Kasumi-1 (cell line): ENCODE measurements at places on chromosomes 11 and 22.
A peak's percentile ranks its signal among the peaks of the same experiment; 100 is the strongest.

DNA sequence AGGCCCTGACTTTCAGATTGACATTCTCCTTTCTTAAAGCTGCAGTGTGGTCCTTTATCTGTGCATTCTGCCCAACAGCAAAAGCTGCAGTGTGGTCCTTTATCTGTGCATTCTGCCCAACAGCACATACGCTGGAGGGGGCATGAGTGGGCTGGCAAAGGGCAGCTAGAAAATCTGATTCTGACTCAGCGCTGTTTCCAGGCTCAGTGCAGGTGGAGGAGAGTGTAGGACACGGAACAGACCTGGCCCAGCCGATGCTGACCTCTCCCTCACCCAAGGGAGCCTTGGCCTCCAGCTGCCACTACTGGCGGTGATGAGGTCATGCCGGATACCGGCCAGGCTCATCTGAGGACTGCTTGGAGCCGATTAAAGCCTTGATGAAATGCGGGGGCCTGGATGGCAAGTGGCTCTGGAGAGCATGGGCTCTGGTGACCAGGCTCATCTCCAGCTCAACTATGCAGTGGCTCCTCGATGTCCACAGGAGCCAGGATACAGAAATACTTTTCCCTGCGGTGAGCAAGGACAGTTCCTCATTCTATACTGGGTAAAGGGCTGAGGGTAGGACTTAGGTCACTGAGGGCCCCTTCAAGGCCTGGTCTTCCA is 84.6 kb downstream of the CLPB start:
- no peak for DNase-seq

DNA sequence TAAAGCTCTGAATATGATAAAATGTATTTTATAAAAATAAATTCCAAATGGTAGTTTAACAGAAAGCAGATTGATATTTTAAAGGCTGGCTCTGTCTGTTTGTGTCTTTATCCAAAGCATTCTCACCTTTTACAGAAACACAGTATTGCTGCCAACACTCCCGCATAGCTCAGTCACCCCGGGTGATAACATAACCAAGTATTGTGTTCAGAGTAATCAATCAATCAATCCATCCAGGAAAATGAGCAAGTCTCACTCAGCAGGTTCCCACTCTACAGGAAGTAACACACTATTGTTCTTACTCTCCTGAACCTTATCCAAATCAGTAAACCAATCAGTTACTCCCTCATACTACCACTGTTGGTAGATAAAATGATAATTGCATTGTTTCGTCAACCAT is 203.4 kb downstream of the LRRC4C start:
- no peak for DNase-seq

GRCh38 chr11:31641477-31642062 is 132.0 kb downstream of the ELP4 start:
- DNase-seq = peak; percentile 16

DNA sequence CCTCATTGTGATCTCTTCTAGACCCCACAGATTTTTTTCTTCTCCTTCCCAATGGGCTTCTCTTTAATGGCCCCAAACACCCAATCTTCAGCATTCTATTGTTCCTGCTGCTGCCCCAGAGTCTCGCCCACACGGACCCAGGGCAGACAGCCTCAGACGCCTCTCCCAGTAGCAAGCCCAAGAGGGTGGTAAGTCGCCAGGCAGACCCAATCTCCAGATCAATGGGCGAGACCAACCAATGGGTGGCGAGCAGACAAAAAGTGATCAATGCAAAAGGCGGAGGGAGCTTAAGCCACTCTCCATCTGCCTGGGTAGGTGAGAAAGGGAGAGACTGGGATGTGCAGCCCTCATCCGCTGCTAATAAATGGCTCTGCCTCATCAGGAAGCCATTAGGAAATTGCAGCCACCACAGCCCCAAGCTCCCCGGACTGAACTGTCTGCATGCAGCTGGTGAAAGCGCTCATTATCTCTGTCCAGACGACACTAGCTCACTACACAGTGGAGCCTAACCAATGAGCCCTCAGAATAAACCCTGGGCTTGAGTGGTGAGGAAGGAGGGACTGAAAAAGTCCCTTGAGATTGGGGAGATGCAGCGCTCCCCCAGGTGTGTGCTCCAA is 81.8 kb downstream of the ETS1 start:
- DNase-seq = no peak

DNA sequence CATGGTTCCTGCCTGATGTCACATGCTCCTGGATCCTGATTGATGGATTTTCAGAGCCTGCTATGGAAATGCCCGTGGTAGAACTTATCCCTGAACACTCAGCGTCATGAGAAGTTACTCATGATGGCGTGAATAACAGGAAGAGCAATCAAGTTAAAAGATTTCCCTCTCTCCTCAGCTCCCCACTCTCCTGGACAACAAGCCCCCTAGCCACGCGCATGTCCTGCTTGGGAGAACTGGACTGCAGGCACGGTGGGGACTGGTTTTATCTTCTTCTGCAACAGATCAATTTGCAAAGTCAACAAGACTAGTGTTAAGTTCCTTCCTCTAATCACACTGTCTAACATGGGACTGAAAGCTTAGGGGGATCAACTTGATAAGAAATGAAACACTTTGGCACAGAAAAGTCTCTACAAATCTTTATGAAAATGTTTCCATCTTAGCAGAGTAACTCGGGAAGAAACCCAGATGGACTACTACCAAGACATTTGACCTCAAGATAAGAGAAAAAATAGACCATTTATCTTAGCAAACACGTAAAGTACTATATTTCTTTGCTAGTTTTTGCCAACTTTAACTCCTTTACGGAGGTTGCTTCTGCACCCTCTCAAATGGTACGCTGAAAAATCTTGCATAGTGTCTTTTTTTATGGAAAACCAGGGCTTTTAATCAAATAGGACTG is 27.6 kb downstream of the POU2AF1 start:
- no peak for DNase-seq

GRCh38 chr11:86588566-86589090 is 83.8 kb downstream of the ME3 start:
- DNase-seq = peak; percentile 74

DNA sequence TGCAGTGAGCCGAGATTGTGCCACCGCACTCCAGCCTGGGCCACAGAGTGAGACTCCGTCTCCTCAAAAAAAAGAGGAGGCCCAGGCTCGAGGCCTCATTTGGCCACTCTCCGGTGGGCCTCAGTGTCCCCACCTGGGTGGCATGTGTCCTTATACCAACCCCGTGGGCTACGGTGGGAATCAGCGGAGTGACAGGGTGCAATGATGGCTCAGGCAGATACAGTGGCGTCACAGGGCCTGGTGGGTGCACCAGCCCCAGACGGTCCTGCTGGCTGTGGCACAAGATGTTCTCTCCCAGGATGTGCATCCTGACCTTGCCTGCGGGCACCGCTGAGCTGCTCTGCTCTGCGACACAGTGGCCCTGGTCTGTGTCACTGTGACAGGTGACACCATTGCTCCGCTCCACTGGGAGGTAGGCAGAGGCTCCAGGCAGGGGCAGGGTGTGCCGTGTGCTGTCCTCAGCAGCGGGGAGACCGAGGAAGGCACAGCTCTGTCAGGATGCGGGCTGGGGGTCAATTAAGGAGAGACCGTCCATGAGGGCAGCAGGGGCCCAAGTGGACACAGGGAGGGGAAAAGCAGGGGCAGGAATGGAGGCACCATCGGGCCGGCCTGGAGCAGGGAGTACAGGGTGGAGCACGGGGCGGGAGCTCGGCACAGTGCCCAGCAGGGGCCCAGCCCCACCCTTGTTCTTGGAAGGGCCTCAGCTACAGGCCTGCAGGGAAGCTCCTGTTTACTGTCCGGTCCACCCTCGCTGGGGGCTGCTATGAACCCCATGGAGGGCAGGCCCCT is 21.7 kb upstream of the TH start:
- no peak for DNase-seq

DNA sequence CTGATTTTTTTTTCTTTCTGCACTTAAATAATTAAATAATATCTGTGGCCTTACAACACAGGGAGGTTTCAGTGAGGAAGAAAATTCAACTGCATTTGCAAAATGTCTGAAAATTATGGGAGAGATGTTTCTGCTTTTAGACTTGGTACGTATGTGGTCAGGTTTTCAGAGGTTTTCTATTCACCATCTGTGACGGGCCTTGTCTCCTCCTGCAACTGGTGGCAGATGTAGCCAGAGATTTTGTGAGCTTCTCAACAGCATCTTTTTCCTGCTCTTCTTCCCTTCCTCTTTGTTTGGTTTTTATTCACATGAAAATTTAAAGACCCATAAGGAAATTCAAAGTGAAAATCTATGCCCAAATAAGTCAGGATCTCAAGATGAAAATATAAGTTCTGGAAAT is 38.3 kb downstream of the ZBTB16 start:
- DNase-seq = no peak

GRCh38 chr11:844693-845644 is 2.3 kb downstream of the TSPAN4 start:
- DNase-seq = peak; percentile 21

- DNase-seq = no peak
Observed at GRCh38 chr11:70733327-70734325, 335.3 kb downstream of the CTTN start.

- no peak for DNase-seq
Observed at GRCh38 chr11:45811109-45811435, 6.1 kb downstream of the SLC35C1 start.

GRCh38 chr11:109112261-109112660 is 309.7 kb upstream of the C11orf87 start:
- DNase-seq = no peak

- no peak for DNase-seq
Observed at GRCh38 chr11:102252339-102252891, 64.9 kb upstream of the BIRC3 start.

GRCh38 chr11:2409611-2410468 is 9.3 kb downstream of the TSSC4 start:
- no peak for DNase-seq

DNA sequence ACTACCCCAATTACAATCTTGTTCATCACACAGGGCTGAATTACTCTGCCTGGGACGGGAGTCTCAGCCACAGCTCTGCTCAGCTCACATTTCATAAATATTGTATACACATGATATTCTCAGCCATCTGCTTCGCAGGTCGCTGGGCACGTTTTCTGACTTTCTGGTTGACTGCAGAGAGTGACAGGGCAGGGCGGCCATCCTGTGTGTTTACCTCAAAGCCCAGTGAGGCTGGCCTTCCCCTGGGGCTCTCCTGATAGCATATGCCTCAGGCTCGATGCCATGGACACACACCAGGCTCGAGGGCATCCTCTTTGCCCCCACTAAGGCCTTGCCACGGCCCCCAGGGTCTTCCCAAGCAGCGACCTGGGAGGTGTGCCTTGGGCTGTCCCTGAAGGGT is 345.0 kb downstream of the CADM1 start:
- DNase-seq = no peak

DNA sequence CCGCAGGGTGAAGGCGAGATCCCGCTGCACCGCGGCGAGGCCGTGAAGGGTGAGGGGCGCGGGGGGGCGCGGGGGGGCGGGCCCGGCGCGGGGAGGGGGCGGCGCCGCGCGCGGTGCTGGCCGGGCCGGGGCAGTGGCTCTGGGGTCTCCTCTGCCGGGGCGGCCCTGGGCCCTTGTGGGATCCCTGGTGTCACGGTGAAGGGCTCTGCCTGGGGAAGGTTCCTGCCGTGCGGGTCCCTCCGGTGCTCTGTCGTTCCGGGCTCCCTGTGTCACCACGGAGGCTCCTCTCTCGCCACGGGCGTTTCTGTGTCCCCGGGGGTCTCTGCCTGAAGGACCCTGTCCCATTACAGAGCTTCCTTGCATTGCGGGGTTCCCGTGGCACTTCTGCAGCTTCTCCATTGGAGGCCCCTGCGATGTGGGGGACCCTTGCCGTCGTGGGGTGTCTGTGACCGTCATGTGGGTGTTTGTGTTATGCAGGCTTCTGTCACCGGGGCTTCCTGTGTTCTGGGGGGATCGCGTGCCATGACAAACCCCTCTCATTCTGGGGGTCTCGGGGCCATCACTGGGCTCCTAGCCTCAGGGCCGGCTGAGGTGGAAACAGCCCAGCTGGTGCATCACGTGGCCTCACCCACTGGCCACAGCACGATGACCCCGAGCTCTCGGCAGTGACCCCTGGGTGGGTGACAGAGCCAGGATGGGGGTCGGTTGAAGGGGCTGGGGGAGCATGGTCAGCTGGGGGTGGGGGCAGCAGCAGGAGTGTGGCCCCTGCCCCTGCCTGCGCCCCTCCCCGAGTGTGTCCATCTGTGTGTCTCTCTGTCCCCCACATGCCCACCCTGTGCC is 25.3 kb downstream of the SHANK3 start:
- DNase-seq = no peak

GRCh38 chr22:46381142-46381541 is 45.6 kb downstream of the TRMU start:
- DNase-seq = no peak

- DNase-seq = no peak
Observed at GRCh38 chr11:129458756-129459535, 83.3 kb downstream of the BARX2 start.

DNA sequence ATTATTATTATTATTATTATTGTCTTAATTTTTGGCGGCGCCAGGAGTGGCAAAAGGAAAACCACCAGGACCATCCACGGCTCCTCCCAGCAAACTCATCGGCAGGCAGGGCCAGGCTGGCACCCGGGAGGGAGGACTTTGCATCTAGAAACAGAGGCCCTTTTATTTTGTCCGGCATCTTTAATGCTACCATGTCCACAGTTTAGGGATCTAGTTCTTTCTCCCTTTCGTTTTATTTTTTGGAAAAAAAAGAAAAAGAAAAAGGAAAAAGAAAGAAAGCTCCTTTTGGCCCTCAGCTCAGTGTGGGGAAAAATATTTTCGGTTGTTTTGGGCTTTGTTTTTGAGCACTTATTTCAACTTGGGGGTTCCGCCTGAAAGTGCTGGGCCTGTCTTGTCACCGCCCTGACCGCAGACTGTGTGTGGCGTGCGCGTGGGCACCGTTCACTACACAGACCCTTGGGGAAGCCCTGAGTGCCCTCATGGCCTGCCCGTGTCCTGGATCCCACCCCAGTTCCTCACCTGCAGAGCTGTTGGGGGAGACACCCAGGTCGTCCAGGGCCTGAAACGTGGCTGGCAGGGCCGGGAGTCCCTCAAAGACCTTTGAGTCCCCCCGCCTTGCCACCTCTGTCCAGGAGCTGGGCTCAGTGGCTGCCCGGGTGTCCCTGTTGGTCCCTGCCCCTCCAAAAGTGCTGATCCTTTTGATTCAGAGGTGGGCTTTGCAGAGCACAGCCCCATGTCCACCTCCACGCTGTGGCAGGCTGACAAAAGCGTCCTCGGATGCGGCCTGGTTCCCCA is 69.1 kb upstream of the PPARA start:
- DNase-seq = no peak

DNA sequence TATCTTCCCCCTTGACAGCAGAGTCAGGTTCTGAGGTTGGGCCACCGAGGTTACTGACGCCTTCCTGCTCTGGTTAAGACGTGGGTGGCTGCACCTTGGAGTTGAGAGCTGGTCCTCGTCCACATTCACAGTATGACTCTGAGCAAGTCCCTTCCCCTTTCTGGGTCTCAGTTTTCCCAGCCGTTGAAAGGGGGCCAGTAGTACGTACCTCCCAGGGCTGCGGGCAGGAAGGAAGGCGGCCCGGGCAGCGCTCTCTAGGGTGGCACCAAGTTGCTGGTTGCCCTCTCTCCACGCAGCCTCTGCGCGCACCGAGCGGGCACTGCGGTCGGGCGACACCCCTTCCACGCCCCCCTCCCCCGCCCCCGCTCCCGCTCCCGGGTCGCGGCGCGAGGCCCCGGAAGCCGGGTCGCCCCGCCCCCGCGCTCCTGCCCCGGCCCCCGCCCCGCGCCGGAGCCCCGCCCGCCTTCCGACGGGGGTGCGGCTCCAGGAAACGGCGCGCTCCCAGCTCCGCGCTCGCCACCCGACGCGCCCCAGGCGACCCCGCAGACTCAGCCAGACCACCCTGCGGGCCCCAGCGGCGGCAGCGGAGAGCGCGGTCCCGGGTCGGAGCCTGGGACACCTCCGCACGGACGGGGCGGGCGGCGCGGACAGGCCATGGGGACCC is at the start of gene EHBP1L1:
EHBP1L1 (plus strand) TSS at position 486 of the 664 bp plus-strand sequence. CDS start 250 bp downstream, outside the sequence.
- DNase-seq = peak; percentile 69

- no peak for DNase-seq
Observed at GRCh38 chr11:1883346-1884302, 8.1 kb downstream of the PRR33 start.
